ENCODE measurements at places on chromosomes 16 and 17.

DNA sequence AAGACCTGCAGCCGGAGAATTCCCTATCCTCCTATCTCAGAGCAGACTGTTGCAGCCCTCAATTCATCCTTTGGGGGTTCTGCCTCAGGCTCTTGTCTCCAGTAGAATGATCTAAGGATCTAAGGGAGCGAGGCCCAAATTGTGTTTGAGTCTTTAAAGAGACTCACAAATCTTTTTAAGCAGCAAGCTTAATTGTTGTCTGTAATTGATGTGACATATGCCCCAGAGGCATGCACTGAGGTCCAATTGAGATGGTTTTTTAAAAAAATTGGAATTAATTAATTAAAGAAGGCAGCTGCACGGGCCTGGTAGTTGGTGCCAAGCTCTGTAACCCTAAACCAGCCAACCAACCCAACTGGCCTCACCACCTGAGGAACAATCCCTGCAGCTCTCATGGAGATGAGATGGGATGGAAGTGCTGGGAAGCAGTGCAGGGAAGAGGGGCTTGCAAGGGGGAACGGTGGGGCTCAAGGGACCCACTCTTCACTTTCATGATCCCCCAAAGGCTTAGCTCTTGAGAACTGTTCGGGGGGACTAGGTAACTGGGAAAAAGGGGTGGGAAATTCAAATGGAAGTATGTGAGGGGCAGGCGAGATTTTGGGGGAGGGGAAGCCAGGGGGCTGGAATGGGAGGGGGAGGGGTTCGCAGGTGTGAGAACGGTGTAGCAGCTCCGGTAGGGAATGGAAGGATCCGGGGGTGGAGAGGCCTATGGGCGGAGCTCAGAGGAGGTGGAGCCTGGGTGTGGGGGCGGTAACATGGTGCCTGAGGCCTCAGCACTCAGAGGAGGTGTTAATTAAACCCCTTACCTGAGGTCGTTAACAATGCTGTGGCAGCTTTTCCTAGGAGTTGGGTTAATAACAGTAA, 9.2 kb upstream of the ZNF652 start:
- no peak for DNase-seq

DNA sequence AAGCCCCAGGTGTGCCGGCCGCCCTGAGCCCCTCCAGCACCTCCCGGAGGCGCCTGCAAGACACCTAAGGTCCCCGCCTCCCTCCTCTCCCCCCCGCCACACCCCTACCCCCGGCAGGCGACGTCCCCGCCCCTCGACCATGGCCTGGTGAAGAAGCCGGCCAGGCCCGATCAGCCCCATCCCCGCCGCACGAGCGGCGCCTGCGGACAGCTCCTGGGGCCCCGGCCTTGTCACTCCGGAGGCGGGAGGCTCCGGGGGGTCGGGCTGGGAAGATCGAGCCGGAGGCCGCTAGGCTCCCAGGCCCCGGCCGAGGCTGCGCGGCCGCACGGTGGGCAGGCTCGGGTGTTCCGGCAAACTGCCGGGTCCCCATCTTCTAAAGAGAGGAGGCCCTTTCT, 405 bp upstream of the ACE start:
- DNase-seq, result no peak

DNA sequence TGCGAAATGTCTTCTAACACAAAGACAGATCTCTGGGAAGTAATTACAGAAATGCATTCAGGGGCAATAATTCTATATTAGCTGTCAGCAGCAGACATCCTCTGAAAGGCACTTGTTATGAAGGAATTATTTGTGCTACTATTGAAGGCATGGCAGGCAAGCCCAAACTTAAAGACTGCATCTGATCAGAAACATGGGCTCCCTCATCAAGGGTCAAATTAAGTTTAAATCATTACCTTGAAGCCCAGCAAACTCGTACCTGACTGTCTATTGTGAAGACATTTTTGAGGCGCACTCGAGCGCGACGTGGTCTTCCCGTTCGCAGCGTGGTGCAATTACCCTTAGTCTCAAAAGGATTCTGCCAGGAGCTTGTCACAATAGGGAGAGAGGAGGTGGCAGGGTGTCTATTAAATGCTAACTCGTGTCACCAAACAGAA, 110.6 kb downstream of the ZNF423 start:
- no peak for DNase-seq

DNA sequence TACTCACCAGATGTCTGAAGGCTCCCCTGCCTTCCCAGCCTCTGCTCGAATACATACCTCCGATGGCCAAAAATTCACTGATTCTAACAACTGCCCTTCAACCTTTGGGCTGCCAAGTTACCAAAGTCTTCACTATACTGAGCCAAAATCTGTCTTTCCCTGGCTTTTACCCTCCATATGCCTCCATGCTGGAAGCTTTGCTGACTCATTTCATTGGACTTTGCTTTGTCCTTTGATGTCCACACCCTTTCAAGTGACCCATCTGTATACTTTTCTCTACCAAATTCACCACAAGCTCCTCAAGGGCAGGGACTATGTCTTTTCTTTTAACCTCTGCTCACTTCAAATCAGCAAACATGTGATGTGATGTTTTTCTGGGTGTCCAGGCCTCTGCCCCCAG, 21.0 kb upstream of the MTMR4 start:
- no peak for DNase-seq

Data from mammary epithelial cell (primary cell).